ENCODE measurements at places on chromosomes 1 and 21.

DNA sequence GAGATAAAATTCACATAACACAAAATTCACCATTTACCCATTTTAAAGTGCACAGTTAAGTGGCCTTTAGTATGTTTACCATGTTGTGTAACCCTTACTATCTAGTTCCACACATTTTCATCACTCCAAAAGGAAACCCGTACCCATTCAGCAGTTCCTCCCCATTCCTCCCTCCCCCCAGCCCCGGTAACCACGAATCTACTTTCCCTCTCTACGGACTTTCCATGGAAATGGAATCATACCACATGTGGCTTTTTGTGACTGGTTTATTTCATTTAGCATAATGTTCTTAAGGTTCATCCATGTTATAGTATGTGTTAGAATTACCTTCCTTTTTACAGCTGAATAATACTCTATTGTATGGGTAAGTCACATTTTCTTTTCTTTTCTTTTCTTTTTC is 10.9 kb downstream of the DOP1B start:
- DNase-seq, result no peak

- DNase-seq, result no peak
These were observed 1.3 kb downstream of the FOXE3 start for GRCh38 chr1:47417170-47418044.

- DNase-seq, result peak; percentile 98
These were observed 5.7 kb downstream of the ARHGEF19 start for GRCh38 chr1:16206547-16207317.

DNA sequence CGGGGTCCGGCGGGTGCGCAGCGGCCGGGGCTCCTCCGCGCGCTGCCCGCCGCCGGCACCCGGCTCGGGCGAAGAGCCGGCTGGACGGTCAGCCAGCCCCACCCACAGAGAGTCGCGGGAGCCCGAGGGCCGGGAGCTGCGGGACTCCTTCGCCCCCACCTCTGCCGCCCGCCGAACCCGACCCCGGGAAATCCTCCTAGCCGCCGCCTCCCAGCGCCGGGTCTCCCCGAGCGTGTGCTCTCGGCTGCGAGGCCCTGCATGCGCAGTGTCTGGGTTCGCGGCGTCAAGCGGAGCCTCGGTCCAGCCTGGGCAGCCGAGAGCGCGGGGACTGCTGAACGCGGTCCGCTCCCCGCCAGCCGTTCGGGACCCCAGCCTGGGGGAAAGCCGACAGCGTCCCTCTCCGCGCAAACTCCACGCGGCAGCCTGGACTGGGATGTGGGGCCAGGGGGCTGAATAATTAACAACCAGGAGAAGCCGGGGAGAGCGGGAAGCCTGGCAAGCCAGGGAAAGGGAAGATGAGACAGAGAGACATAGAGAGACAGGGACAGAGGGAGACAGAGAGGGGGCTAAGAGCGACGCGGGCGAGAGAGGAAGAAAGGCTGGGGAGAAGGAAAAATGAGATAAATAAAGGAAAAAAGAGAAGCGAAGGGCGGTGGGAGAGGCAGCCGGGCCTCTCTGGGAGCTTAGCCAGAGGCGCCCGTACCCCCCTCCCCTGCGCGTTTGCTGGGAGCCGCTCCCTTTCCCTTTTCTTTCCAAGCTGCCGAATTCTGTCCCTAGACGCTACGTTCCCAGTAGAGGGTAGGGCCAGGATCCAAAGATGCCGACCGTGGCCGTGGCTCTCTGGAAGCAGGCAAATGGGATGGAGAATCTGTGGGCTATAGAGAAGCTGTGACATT is 64.2 kb downstream of the MEF2D start:
- DNase-seq, result no peak

- no peak for DNase-seq
These were observed 59.1 kb upstream of the PDC start for GRCh38 chr1:186519982-186520381.

- DNase-seq, result no peak
These were observed 854 bp downstream of the MYCL start for GRCh38 chr1:39900662-39901463.

- DNase-seq, result no peak
These were observed 252.5 kb upstream of the IRF2BP2 start for GRCh38 chr1:234862360-234862943.

DNA sequence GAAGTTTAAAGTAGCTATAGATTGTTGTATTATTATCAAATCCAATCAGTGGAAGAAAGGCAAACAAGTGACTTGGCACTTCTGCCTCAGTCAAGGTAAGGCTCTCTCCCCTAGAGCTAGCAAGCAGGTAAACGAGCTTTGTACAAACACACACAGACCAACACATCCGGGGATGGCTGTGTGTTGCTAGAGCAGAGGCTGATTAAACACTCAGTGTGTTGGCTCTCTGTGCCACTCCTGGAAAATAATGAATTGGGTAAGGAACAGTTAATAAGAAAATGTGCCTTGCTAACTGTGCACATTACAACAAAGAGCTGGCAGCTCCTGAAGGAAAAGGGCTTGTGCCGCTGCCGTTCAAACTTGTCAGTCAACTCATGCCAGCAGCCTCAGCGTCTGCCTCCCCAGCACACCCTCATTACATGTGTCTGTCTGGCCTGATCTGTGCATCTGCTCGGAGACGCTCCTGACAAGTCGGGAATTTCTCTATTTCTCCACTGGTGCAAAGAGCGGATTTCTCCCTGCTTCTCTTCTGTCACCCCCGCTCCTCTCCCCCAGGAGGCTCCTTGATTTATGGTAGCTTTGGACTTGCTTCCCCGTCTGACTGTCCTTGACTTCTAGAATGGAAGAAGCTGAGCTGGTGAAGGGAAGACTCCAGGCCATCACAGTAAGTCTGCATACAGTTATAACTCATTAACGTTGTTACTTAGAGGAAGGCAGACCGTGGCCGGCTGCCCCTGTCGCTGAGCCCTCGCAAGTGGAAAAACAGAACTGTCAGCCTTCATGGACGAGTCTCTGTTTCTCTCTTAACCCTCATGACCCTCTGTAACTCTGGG is at the start of gene PALMD:
TSS of gene PALMD (plus strand) at position 415 of the 833 bp plus-strand sequence. CDS start at position 620, 205 bp downstream.
- no peak for DNase-seq

GRCh38 chr1:244941121-244941520 is 76.8 kb upstream of the HNRNPU start:
- DNase-seq, result no peak

DNA sequence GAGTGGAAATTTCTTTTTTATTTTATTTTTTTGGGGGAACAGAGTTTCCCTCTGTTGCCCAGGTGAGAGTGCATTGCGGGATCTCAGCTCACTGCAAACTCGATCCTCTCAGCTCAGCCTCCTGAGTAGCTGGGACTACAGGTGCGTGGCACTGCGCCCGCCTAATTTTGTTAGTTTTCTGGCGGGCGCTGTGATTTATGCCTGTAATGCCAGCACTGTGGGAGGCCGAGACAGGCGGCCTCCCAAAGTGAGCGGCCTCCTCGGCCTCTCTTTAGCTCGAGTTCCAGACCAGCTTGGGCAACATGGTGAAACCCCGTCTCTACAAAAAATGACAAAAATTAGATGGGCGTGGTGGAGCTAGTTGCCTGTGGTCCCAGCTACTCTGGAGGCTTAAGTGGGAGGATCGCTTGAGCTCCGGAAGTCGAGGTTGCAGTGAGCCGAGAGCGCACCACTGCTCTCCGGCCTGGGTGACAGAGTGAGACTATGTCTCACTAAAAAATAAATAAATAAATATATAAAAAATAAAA is 2.7 kb downstream of the GMEB1 start:
- DNase-seq, result no peak

DNA sequence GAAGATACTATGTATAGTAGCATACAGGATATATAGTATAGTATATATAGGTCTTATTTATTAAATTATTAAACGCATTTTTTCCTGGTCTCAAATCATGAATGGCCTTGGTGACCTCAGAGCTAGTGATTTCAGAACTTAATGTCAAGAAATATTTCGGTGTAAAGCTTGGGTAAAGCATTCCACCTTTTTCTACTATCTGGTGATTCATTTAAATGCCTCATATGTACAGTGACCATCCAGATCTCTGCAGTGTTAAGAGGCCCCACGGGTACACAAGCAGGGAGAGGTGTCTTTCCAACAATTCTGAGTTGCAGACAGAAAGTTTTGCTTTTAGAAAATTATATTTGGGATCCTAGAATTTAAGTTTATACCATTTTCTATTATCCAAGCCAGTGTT is 626.5 kb downstream of the PTPRC start:
- DNase-seq, result no peak

DNA sequence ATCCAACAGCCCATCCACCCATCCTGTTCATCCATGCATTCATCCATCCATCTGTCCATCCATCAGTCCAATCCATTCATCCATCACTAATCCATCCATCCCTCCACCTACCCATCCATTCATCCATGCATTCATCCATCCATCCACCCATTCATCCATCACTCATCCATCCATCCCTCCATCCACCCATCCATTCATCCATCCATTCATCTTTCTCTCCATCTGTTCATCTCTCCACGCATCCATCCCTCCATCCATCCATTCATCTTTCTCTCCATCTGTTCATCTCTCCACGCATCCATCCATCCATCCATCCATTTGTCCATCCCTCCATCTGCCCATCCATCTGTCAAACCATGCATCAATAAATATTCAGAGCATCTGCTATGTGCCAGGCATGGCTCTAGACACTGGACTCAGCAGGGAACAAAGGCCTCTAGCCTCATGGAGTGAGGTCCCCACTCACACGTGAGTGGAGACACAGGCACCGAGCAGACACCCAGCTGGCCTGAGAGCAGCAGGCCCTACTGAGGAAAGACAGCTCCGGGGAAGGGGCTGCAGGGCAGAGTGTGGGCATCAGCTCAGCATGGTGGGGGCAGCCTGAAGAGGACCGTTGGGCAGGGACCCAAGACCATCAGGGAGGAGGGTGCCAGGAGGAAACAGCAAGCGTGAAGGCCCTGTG is 9.6 kb downstream of the KRTAP10-1 start:
- DNase-seq, result no peak

DNA sequence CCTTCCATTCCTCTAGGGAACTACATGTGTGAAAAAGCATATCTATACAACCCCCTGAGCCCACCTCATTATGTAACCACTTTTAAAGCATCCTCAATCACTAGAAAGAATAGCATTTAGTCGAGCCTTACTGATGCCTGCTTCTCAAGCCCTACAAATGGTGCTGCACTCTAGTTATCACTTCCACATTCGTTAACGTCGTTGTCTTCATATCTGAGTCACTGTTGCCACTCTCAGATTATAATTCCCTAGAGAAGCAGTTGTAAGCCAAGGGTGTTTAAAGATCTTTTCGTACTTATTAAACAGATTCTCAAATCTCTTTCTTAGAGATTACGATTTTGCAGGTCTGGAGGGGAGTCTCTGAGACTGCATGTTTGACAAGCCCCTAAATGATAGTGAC is 16.5 kb downstream of the ATP1B1 start:
- DNase-seq, result no peak

GRCh38 chr1:205976708-205977401 is 26.3 kb downstream of the RAB7B start:
- DNase-seq, result no peak

DNA sequence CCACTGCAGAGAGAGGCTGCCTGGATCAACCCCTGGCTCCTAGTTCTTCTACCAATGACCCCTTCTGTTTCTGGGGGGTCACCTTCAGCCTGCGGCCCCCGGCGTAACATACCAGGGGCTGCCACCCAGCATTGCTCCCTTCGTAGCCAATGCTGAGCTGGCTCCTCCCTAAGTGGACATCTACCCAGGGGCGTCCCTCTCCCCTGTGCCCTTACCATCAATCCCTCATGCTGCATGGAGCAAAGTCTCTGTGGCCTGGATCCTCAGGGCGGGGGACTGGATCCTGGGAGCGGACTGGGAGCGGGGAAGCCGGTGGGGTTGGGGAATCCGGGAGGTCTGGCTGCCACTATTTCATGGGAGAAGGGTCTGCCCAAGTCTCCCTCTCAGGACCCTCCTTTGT is 28.6 kb downstream of the TRIM67 start:
- DNase-seq, result no peak

DNA sequence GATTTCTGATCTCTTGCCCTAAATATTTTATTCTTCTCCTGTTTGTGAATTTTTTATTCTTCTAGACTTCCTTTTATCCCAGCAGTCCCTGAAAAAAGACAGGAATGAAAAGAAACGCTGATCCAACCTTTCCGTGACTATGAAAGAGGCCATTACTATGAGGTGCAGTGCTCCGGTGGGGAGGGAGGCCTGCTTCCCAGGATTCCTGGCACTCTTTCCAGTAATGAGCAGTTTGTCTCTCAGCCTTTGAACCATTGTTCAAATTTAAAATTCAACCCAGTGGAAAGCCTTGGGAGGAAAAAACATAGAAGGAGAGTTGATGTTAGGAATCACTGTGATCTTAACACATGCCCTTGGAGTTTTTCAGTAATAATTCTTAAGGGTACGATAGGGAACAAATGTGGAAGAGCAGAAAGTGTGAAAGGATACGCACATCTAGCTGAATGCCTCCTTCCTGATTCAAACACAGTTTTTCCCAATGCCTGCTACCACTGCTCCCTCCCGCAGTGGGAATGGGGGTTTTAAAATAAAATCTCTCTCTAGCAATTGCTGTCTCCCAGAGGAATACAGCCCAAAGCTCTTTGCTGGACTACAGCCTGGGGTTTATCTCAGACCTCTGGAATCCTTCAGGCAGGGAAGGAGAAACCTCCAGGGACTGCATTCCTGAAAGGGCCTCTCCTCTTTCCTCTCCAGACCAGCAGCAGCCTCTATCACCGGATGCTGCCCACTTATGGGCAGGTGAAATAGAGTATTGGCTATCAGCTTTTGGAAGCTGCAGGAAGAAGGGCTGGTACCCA is 6.1 kb downstream of the IER5 start:
- no peak for DNase-seq

- DNase-seq, result peak; percentile 69
These were observed 137.7 kb downstream of the COL11A1 start for GRCh38 chr1:102970496-102971078.

DNA sequence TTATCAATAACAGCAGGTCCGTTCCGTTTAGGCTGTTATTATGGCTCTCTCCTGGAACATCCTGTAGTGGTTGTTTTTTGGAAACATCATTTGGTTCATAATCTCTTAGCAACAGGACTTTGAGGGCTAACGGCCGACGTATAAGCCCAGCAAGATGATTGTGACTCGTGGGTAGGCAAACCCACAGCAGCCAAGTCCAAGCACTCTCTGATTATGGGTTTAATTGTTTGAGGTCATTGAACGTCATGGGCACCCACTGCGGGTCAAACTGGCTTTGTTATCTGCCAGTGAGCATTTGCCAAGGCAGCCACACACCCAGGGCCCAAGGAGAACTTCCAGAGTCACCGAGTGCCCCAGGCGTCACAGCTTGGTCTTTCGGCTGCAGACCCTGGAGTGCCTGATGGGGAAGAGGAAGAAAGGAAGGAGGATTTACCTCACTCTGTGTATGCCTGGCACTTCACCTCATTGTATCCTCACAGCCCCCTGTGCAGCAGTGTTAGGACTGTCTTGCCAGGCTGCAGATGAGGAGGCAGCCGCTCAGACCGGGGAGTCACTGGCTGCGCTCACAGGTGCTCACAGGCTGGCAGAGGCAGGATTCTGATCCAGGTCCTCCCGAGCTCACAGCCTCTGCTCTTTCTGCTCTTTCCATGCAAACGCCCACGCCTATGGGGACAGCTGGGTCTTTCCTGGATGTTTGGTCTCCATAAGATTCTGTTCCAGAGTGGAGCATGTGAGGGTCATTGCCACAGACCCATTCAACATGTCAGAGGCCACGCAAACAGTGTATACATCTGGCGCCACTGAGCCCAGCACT is 30.8 kb upstream of the EPS8L3 start:
- peak; percentile 53 for DNase-seq

Measured in erythroblast (primary cell).